Omental fat pad (tissue), 4 donors: ENCODE measurements at places on chromosomes 16 and 17.

DNA sequence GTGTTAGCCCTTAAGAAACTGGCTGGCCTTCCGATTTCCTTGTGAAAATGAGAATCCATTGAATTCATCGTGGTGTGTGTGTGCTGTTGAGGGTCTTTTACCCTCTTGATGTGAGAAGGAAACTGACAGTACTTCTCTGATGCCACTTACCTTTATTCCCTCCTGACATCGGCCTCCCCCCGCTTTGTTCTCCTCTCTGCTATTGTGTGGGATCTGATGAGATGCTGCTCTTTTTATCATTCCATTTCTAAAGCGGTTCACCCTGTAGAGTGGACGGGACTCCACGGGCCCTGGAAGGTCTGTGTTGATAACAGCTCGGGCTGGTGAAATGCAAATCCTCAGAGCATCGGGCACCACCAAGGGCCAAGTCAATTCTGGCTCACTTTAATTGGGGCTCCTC, 69.8 kb downstream of the MARCHF10 start:
- no peak for DNase-seq

DNA sequence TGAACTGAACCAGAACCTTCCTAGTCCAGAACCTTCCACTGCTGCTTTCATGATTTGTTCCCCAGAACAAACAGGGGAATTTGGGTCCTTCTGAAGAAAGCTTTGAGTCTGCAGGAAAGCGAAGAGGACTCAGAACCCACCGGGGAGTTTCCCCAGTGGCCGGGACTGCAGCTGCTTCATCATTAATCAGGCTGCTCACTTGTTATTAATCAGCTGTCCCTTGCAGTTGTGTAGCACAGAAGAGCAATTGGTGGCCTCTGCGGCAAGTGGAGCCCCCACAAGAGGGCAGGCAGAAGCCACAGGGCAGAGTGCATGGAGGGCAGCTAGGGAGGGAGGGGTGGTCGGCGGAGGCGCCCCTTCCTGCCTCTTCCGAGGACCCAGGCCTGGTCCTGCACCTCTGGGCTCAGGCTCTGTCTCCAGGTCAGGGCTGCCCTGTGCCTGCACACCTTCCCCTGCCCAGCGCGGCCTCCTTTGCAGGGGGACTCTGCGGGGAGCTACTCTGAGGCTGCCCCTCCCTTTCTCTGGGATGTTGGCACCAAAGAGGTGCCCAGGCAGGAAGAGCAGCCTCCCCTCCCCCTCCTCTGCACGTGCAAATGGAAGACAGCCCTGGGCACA, 6.9 kb downstream of the CCL17 start:
- no peak for DNase-seq

- no peak for DNase-seq
Observed at GRCh38 chr17:44807093-44807816, 22.8 kb downstream of the GJC1 start.

- DNase-seq = no peak
Observed at GRCh38 chr17:57440522-57441269, 184.4 kb downstream of the MSI2 start.

- no peak for DNase-seq
Observed at GRCh38 chr17:78558181-78558850, 18.9 kb downstream of the DNAH17 start.

GRCh38 chr17:75689441-75689873, 22.3 kb downstream of the SAP30BP start:
- DNase-seq = no peak

- no peak for DNase-seq
Observed at GRCh38 chr16:85206472-85207356, 94.4 kb upstream of the CIBAR2 start.

- DNase-seq = no peak
Observed at GRCh38 chr16:30031477-30031918, 427 bp upstream of the TLCD3B start.

DNA sequence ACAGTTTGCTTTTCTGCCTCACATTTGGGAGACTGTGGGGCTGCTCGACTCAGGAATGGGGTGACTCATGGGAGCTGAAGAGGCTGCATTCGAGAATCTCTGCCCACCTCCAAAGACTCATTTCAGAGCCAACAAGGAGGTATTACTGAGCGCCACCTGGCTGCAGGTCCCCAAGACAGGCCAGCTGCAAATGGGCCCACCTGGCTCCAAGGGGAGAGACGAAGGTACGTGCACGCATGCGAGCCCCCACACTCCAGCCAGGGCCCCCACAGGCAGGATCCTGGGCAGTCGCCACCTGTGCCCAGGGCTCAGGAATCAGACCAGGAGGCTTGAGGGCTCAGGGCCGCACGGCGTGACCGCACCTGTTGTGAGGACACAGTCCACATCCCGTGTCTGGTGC, 6.0 kb downstream of the HAGHL start:
- DNase-seq = no peak

GRCh38 chr17:69030169-69030568, 30.6 kb downstream of the ABCA9 start:
- DNase-seq = no peak

GRCh38 chr16:51306886-51307595, 156.0 kb upstream of the SALL1 start:
- no peak for DNase-seq
